ENCODE measurements at places on chromosomes 4 and X. TPM values are rescaled to one million over a fixed set of nuclear protein-coding genes. Genes with fewer than 3 reads are reported as not detected.

Gene AFF2
- total RNA-seq = 0.27 TPM

Gene TCEANC
- 2.6 TPM for total RNA-seq

Gene C4orf50
- total RNA-seq = 0.19 TPM

Gene TMEM144
- 6.9 TPM for total RNA-seq

Gene NDUFB11
- 74.6 TPM for total RNA-seq

Gene BTC
- total RNA-seq = 2.1 TPM

Measured in esophagus squamous epithelium (tissue), 5 donors.